ENCODE measurements at places on chromosomes 4 and X.
A peak's percentile ranks its signal among the peaks of the same experiment; 100 is the strongest.

GRCh38 chr4:159764343-159764952 is 661.6 kb downstream of the RAPGEF2 start:
- no peak for DNase-seq

DNA sequence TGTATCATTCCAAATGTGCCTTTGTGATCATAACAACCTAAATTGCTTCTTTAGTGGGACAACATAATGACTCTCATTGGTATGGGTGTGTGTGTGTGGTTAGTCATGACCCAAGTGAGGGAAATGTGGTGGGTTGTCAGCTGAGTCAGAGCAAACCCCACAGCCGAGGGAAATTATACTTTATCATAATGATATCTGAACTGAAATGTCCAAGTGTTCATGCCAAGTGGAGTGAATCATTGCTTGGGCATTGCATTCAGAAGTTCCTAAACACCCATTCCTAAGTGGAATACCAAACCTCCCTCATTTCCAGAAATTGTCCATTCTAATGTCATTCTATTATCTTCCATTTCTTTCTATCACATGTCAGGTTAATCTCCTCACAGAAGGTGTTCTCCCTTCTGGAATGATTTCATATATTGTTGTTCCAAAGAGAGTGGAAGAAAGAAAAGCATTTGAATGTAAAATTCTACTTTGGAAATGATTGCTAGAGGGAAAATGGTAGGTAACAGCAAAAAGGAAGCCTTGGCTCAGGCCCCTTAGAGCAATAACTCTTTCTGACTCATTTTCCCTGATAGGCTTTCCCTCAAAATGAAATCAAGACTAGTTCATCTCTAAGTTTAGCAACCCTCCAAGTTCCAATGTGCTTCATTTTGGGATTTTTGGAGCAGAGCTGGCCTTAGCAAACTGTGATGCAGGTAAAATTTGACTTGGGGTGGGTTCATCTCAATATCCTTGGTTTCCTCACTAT is 230.7 kb upstream of the KCNIP4 start:
- DNase-seq, result no peak

GRCh38 chrX:103628386-103629317 is at the start of gene TCEAL1:
Gene TCEAL1, plus strand, starts transcription at chrX:103628975. Its CDS starts 942 bp downstream, at chrX:103629917.
- peak; percentile 56 for DNase-seq

GRCh38 chrX:42946544-42947194 is 168.7 kb upstream of the PPP1R2C start:
- no peak for DNase-seq

GRCh38 chr4:122865425-122865824 is 38.8 kb downstream of the FGF2 start:
- no peak for DNase-seq

DNA sequence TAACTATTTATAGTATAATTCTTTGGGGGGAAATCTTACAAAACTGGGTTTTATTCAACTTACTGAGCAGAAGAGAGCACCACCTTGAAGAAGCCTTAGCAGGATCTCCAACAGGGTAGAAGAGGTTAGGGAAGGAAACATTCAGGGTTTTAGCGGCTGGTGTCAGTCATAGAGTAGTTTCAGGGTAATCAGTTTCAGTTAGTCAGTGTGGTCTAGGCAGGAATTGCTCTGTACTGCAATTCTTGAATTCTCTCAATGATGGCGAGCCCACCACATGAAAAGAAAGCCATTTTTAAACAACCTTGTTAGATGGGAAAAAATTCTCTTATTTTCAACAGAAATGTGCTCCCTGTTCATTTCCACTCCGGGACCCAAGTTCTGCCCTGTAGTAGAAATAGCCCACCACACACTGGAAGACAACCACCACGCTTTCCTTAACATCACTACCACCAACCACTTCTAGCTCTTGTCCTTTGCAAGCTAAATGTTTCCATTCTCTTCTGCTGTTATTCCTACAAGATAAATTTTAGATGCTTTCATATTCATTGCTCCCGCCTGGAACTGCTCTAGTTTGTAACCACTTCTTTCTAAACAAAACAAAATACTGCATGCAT is 25.9 kb downstream of the COL25A1 start:
- DNase-seq, result no peak

GRCh38 chrX:40085102-40085551 is 12.6 kb downstream of the BCOR start:
- no peak for DNase-seq

DNA sequence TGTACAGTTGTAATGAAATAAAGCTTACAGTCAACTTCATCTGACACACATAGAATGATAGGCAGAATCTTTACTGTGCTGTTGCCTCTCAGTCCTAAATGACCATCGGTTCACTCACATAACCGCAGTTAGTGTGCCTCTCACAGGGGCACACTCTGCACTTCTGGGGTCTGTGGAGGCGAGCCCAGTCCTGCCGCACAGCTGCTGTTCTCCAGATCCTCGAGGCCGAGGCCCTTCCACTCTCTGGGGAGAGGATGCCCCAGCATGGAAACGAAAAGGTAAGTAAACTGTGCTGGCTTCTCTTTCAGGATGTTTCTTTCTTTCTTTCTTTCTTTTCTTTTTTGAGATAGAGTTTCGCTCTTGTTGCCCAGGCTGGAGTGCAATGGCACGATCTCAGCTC is 88.0 kb downstream of the DCTD start:
- DNase-seq, result no peak

- no peak for DNase-seq
Measured at GRCh38 chr4:128461291-128462102, 173.9 kb upstream of the PGRMC2 start.

Data from breast epithelium (tissue), 4 donors.